ENCODE measurements at places on chromosomes 3 and 15.

GRCh38 chr15:60043744-60044435 is 39.8 kb downstream of the FOXB1 start:
- DNase-seq: no peak

GRCh38 chr3:89025185-89025584 is 82.2 kb upstream of the EPHA3 start:
- DNase-seq: no peak

DNA sequence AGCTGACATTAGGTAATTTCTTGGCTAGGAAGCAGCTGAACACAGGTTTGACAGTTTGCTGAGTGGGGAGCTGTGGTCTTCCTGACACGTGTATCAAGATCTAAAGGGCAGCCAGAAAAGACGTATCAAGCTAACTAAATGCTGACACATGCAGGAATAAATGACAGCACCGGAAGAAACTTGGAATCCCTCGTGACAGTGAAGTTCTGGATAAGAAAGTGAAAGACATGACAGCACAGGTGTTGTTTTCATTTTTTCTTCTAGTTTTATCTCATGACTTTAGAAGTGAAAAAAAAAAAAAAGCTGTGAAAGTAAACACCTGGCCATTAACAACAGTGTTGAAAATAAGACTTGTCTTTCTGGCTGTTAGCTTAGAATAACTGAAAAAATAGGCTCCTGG is 48.7 kb downstream of the FGF7 start:
- no peak for DNase-seq

- peak; percentile 12 for DNase-seq
These were observed 25.6 kb downstream of the HACD2 start for GRCh38 chr3:123559040-123559861.

GRCh38 chr3:145058483-145058882 is 1086.9 kb downstream of the DIPK2A start:
- DNase-seq: no peak

- no peak for DNase-seq
These were observed 71.4 kb downstream of the DUT start for GRCh38 chr15:48402427-48403177.

GRCh38 chr15:74314795-74315438 is 52.5 kb downstream of the CYP11A1 start:
- no peak for DNase-seq

Data from skeletal muscle cell (primary cell).